Activated CD4-positive, CD25-positive, alpha-beta regulatory T cell treated with anti-CD3 and anti-CD28 coated beads, Interleukin-2, amount 50 U/mL, for 72 hours (primary cell): ENCODE measurements at places on chromosomes 3 and 15.
A peak's percentile ranks its signal among the peaks of the same experiment; 100 is the strongest.

GRCh38 chr15:74870436-74871215 is 2.5 kb downstream of the SCAMP2 start:
- no peak for DNase-seq

DNA sequence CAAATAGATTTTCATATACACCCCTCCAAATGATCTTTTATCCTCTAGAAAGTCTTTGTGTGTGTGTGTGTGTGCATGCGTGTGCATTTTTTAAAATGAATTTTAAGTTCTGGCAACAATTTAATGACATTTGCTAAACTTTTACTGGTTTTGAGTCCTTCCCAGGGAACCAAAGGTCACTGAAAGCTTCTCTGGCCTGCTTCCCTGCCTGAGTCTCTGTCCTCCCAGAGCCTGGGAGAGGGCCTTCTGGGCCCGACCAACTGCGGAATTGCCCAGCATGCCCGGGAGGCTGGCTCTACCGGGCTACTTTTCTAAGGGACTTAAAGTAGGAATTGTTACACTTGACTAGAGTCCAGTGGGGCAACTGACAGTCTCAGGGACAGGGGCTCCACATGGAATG is 7.4 kb upstream of the RBPMS2 start:
- no peak for DNase-seq

GRCh38 chr3:196354132-196354531 is 15.9 kb upstream of the TM4SF19 start:
- no peak for DNase-seq

- DNase-seq, result no peak
These were observed 5.4 kb upstream of the RFX7 start for GRCh38 chr15:56249092-56249491.

DNA sequence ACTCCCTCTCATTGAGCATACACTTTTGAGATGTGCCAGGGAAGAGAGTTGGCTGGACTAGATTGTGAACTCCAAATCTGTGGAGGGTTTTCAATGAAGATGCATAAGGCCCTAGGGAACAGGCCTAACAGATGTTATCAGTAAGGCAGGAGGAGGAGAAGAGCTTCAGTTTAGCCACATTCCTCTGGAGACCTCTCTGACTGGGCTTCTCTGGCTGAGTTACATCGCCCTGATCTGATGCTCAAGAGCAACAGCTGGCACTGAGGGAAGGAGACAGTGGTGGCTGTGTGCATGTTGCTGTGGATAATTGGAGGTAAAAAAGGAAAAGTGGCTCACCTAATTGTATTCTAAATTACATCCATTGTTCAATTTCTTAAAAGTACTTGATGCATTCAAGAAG is 206.4 kb upstream of the CFAP20DC start:
- DNase-seq, result no peak

DNA sequence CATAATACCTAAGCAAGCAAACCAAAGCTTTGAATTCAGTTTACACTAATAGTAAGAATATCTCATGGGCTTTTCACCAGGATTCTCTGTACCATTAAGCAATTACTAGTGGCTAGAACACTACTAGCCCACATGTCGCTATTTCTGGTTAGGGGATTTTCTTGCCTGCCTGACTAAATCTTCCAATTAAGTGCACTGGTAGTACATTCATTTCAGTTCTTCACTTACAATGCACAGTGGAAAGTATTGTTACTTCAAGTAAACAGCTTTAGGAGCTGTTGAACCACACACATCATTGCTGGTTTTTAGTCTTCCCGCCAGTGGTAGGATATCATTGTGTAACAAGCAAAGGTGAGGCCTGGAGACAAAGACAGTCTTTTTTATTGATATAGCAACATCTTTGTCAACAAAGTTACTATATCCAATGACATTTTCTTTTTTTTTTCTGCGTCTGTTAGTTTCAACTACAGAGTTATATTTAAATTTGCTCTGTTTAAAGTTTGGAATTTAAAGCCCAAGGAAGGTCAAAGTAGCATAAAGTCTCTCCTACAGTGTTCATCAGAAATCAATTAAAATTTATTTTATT is 826.8 kb upstream of the NR2F2 start:
- no peak for DNase-seq

DNA sequence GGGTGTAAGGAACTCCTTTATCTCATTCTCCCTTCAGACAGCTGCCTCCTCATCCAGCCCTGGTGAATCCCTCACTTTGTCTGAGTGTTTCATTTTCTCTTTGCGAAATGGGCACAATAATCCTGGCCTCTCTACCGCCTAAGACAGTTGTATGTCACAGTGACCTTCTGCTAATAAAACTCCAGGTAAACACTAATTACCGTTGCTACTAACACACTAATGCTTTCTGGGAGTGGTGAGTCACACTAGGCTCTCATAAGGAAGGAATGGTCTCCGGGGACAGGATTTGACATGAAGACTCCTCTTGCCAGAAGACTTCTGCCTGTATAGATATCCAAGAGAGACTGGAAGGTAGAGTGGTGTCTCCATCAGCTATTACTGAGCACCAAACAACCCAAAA is 71.7 kb upstream of the SNRK start:
- DNase-seq, result no peak

- DNase-seq, result no peak
These were observed 640.0 kb upstream of the CCDC54 start for GRCh38 chr3:106737265-106737664.

- no peak for DNase-seq
These were observed 1.4 kb downstream of the PPM1L start for GRCh38 chr3:160757233-160758106.

GRCh38 chr15:101277038-101277822 is at the start of gene SELENOS:
SELENOS (minus strand) TSS chr15:101277485; CDS start chr15:101277417, 68 bp downstream.
- DNase-seq, result peak; percentile 91

DNA sequence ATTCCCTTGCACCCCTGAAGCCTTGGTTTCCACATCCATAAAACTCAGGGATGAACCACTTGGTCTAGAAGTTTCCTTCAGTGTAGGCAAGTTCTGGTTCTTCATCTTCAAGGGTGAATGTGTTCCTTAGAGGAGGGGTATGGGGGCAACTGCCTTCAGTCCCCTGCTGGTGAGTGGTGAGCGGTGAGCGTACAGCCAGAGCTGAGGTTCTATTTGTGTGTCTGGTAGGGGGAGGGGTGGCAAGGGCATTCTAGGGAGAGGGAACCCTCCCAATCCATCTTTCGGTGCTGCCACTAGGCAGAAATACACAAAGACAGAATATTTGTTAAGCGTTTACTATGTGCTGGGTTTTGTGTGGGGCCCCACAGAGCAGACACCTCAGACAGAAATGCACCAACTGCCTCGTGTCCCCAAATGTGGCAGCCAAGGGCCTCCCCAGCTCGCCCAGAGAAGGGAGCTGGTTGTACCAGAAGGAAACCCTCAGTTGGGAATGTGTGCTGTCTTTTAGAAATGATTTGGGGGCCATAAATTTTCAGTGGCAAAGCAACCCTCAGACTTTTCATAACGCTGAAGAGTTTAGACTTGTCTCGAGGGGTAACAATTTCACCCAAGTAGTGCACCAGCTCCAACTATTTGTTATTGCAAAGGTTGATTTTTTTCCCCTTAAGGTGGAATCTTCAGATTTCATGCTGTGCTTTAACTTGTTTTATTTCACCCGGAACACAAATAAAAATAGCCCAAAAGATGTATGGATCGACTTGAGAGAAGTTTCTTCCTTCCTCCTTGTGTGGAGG is 137.6 kb downstream of the FBLN2 start:
- no peak for DNase-seq

DNA sequence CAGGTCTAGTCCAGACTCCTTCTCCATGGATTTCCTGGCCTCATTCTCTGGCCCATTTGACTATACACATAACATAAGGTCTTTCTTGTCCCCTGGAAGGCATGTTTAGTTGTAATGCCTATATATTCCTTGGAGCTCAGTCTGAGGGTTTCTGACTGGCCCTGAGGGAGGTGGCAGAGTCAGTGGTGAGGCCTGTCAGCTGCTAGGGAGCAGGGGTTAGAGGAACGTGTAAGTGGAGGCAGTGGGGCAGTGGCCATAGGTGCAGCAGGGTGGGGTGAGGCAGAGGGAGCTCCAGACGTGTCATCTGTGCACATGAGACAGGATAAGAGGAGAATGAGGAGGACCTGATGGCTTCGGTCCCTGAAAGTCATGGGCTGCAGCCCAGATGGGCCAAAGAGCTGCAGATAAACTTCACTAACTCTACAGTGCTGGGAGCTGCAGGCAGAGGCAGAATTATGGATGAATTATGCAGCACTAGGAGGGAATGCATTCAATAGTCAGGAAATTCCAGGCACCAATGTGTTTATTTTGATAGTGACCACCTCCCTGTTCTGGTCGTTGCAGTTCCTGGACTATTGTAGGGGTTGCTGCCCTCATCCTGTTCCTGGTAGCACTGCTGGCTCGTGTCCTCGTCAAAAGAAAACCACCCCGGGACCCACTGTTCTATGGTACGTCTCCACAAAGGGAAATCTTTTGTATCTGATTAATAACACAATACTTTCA is 4.9 kb downstream of the TM6SF1 start:
- no peak for DNase-seq

- no peak for DNase-seq
These were observed 22.2 kb downstream of the POC1A start for GRCh38 chr3:52132041-52132440.

DNA sequence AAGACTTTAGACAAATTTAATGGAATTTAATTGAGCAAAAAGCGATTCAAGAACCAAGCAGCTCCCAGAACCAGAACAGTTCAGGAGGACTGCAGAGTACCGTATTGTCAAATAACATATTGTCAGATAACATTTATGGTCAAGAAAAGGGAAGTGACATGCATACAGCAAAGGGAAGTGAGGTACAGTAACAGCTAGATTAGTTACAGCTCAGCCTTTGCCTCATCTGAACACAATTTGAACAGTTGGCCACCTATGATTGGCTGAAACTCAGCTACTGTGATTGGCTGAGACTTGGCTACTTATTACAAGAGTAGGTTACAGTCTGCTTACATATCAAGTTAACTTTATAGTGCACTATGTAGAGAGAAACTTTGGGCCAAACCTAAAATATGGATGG is 21.9 kb downstream of the ZFAND6 start:
- no peak for DNase-seq

DNA sequence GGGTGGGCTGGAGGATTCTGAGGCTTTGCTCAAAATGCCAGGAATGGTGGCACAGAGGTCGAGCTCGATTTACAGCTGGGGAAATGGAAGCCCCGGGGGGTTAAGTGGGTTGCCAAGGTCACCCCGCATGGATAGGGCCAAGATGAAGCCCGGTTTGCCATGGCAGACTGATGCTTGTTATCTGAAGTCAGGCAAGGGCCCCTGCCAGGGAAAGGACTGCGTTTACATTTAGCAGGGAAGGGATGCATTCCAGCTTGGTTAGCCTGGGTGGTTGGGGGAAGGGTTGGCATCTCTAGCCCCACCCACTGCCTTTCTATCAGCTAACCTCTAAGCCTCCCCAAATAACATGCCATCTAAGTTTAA is 79.0 kb downstream of the RPLP1 start:
- DNase-seq, result no peak

DNA sequence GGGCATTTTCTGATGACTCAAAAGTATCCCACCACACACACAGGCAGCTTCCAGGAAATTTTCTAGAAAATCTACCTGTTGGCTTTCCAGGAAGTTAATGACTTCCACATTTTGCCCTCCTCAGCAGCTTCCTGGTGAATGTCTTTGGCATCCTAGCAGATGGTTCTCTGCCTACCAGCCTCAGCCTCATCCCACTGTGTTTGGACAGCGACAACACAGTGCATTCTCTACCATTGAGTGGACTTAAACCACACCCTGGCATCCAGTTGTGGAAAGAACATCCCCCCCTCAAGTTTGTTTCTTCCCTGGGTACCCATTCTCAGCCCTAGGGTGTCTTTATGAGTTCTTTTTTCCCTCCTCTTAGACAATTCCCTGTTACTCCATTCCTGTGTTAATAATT is 50.8 kb upstream of the GADL1 start:
- no peak for DNase-seq

- DNase-seq, result peak; percentile 14
These were observed 8.4 kb upstream of the CA12 start for GRCh38 chr15:63389902-63390670.

GRCh38 chr15:64001148-64001547 is 45.1 kb downstream of the DAPK2 start:
- no peak for DNase-seq

GRCh38 chr15:64502551-64502950 is 42.2 kb downstream of the ZNF609 start:
- no peak for DNase-seq

DNA sequence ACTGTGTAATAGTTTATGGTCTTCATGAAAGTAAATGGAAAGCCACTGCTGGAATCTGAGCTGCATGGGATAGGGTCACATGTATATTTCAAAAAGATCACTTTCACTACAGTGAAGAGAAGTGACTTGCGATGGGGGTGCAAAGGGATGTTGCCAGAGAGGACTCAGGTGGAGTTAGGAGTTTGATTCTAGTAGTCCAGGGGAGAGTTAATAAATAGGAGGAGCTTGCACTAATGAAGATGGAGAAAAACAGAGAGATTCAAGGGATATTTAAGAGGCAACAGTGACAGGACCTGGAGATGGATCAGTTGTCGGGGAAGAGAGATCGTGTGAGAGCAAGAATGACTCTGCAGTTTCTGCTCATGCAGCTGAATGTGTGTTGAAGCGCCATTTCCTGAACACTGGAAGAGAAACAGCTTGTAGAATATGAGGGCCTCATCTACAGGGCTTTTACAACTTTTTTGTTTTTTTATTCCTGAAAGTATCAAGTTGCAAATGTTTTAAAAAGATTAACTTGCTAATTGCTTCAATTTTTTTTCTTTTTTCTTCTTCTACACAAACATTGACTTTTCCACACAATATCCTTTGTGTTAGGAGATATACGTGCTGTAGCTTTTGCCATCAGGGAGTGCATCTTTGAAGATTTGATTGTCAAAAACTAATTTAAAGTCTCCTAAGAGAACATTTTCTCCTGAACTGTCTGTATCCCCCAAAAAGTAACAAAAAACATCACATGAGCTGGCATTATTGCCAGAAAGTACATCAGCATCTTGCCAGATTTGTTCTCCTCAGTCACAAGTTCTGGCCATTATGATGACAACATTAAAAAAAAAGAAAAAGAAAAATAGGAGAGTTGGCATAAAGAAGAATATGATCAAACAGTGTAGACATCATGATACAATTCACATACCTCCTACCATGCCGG is 37.5 kb downstream of the SETMAR start:
- DNase-seq, result no peak

GRCh38 chr3:193051314-193051713 is 133.7 kb upstream of the MB21D2 start:
- DNase-seq, result no peak

- no peak for DNase-seq
These were observed 21.4 kb downstream of the STAG1 start for GRCh38 chr3:136730595-136731273.
